Anterior cingulate cortex (tissue), 58 donors: ENCODE measurements at places on chromosomes 1 and 21.

DNA sequence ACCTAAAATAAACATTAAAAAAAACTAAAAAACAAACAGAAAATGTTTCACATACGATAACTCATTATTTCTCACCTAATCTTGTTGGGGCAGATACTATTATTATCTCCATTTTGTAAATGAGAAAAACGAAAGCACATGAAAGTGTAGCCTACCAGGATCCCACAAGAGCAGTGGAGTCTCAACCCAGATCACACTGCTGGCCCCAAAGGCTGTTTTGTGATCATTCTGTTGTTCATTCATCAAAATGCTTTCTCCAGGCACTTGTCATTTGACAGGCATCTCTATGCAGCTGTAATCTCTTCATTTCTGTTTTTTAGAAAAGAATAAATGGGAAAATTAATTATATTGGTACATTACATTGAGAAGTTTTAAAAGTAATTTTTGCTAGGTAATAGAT lies 67.5 kb downstream of the AK5 start:
- DNase-seq = no peak

GRCh38 chr1:201983380-201983805 lies 945 bp downstream of the RNPEP start:
- DNase-seq = no peak

DNA sequence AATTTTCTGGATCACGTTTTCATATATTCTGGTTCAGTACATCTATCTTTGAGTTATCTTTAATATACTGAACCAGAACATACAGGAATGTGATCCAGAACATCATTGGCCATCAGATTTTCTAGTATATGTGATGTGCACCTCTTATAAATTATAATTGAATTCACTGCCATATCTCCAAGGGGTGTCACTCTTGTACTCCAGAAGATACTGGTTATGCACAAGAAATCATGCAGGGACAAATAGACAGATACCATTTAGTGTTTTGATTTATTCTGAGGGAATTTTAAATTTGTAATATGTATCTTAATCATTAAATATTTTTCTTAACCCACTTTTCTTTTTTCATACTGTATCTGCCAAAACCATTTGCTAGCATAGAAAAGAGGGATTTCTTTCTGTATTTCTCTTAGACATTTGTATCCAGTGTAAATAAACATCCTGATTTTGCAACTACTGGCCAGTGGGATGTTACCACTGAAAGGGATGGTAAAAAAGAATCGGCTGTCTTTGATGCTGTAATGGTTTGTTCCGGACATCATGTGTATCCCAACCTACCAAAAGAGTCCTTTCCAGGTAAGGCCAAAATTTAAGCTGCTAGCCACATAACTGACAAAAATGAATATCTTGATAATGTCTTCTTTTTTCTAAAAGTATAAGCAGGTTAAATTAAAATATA lies 16.7 kb downstream of the FMO3 start:
- no peak for DNase-seq

DNA sequence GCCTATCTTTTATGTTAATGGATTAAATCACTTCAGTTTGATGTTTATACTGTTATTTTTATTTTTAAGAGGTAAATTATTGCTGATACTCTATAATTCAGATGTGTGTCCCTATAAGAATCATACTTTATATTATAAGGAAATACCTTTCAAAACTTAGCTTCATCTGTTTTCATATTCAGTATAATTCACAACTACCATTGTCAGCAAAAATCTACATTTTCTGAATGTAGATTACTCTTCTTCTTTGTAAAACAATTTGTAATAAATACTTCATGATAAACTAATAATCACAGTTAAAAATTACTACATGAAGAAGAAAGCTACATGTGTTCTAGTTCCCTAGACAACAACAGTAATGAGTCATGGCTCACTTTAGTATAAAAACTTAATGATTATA lies 115.4 kb upstream of the SERTAD4 start:
- DNase-seq = no peak

DNA sequence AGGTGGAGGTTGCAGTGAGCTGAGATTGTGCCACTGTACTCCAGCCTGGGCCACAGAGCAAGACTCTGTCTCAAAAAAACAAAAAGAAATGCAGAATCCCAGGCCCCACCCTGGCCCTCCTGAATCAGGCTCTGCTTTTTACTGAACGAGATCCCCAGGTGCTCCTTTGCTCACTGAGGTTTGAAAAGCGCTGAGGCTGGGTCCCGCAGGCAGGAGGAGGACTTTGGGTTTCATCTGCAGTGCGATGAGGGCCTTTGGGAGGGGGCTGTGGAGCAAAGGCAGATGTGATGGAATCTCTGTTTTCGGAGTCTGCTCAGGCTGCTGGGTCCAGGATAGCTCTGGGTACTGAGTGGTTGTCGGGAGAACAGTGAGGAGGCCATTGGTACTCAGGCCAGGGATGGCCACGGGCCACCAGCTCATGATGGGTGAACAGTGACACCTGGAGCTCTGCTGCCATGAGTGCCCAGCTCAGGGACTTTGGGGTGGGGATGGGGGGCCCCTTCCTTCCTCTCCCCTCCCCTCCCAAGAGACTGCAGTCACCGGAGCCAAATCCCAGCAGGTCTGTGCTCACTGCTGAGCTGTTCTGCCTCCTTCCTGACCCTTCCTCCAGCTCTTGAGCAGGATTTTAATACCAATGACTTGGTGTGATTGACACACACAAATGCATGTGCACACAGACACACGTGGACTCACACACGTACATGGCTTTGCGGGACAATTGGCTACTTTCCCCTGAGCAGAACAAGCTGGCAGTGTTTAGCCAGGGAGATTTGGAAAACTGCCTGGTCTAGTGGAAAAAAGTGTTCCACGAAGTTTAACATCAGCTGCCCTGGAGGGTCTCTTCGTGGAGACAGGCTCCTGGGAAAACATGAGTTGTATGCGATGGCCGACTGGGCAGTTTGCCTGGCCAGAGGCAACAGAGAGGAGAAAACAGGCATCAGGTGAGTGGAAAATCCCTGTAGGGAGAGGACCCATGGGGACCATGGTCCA lies 3.6 kb upstream of the DHRS3 start:
- DNase-seq = no peak

GRCh38 chr1:209353053-209353452 lies 230.5 kb upstream of the CAMK1G start:
- no peak for DNase-seq

DNA sequence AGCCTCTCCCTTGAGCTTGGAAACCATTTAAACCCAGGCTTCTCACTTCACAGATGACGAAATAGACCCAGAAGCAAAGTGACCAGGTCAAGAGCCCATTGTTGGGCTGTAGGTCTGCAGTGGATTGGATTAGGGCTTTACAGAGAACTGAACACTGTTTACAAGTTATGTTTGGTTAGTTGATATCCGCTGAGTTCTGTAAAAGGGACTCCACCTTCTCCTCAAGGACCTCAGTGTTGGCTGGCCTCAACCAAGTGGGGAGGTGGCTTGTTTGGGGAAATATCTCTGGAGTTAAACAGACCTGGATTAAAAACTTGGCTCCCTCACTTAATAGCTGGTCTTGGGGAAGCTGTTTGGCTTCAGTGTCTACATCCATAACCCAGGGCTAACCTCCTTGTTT lies 88.1 kb downstream of the UCK2 start:
- DNase-seq = no peak
